Foreskin keratinocyte (primary cell): ENCODE measurements at places on chromosomes 12 and 14. TPM values are rescaled to one million over a fixed set of nuclear protein-coding genes. Genes with fewer than 3 reads are reported as not detected.

Gene GPR84
- 0.07 and 0.10 TPM in 2 replicates for total RNA-seq

Gene DAO
- total RNA-seq = not detected in 2 replicates

Gene HPD
- total RNA-seq = not detected in 2 replicates

Gene GPRC5D
- total RNA-seq = not detected in 2 replicates

Gene TAS2R9
- not detected in 2 replicates for total RNA-seq

Gene GCN1
- total RNA-seq = 80.8 and 84.6 TPM in 2 replicates

Gene SSPN
- 0.49 and 0.51 TPM in 2 replicates for total RNA-seq

Gene NCOR2
- total RNA-seq = 49.8 and 61.0 TPM in 2 replicates

Gene MUCL1
- total RNA-seq = not detected in 2 replicates

Gene MORN3
- 0.37 and 0.39 TPM in 2 replicates for total RNA-seq

Gene OR4E2
- not detected in 2 replicates for total RNA-seq
